Osteocyte (in vitro differentiated cells): ENCODE measurements at places on chromosomes 1 and 21. TPM values are rescaled to one million over a fixed set of nuclear protein-coding genes. Genes with fewer than 3 reads are reported as not detected.

GRCh38 chr1:115453666-115454065 is 115.6 kb upstream of the NGF start:
- no peak overlapping the region for H3K27ac ChIP-seq
- no peak overlapping the region for H3K4me3 ChIP-seq
- no peaks in the 10 kb centered on the region for H3K36me3 ChIP-seq
- no peak for DNase-seq

Gene SPRR2F
- total RNA-seq = not detected in 2 replicates

Gene CTSE
- total RNA-seq = not detected in 2 replicates

GRCh38 chr21:40271164-40271563 is 403.9 kb downstream of the PCP4 start:
- H3K27me3 ChIP-seq = no peaks in the 10 kb centered on the region
- no peaks in the 10 kb centered on the region for H3K4me1 ChIP-seq
- no peak overlapping the region for H3K27ac ChIP-seq
- H3K36me3 ChIP-seq = peaks cover 2% of the 10 kb centered on the region
- no peak overlapping the region for H3K4me3 ChIP-seq

DNA sequence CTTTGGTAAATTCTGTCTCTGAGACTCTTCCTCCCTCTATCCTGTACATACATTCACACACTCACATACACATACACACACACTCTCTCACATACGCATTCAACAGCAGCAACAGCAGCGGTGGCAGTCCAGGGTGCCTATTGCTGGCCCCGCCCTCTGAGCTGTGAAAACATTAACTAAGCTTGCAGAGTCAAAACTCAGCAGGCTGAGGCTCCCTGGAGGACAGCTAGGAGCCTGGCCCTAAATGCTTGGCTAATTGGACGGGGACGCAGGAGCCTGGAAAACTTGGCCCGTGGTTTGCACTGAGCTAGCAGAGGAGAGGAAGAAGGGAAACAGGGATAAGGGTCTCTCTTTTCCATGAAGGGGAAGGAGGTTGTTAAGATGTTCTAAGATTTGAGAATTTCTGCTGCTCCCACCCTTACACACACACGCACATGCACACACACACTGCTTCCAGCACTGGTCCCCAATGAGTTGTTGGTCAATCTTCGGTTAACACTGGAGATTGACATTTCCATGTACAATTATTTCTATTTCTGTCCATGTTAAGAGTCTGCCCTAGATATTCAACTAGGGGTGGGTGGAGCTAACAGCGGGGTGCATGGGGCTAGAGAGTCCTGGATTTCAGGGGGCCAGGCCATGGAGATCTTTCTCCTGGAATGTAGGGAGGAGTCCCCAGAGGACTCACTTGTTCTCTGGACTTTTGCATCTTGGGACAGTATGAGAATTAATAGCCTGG is 94.2 kb downstream of the PLXNA2 start:
- no peak overlapping the region for H3K27ac ChIP-seq
- H3K27me3 ChIP-seq = no peaks in the 10 kb centered on the region
- no peak overlapping the region for H3K4me3 ChIP-seq
- peaks cover 10% of the 10 kb centered on the region for H3K4me1 ChIP-seq

Gene WLS
- 334 and 341 TPM in 2 replicates for total RNA-seq

- H3K4me3 ChIP-seq = no peak overlapping the region
- H3K27me3 ChIP-seq = no peaks in the 10 kb centered on the region
- H3K27ac ChIP-seq = no peak overlapping the region
- H3K4me1 ChIP-seq = peaks cover 9% of the 10 kb centered on the region
These were observed 13.2 kb downstream of the IGSF3 start for GRCh38 chr1:116654351-116654750.

- H3K27me3 ChIP-seq = no peaks in the 10 kb centered on the region
- H3K27ac ChIP-seq = peak within 1 kb of the TSS; percentile 97
- peak; percentile 92 for DNase-seq
These were observed at the start of gene MAP3K6 for GRCh38 chr1:27366411-27367159. MAP3K6 (minus strand) TSS chr1:27366961; CDS start chr1:27366597, 364 bp downstream.

DNA sequence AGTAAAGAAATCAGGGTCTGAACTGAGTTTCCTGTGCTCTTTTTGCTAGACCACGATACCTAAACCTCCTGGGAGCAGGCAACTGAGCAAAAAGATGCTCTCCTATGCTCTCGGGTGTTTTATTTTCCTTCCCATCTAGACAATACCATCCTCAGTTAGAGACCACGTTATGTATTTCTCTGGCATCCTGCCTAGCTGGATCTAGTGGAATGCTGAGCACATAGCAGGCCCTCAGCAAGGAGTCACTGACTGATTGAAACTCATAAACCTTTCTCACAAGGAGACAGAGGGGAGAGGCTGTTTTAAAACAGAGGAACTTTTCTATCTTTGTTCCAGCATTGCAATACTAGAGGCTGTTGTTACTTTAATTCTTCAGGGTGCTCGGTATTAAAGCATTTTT is 168.0 kb downstream of the CYYR1 start:
- peak overlapping the region; percentile 95 for H3K27ac ChIP-seq
- H3K4me3 ChIP-seq = no peak overlapping the region
- DNase-seq = no peak
- no peaks in the 10 kb centered on the region for H3K36me3 ChIP-seq
- H3K4me1 ChIP-seq = peaks cover 39% of the 10 kb centered on the region
- H3K27me3 ChIP-seq = no peaks in the 10 kb centered on the region

DNA sequence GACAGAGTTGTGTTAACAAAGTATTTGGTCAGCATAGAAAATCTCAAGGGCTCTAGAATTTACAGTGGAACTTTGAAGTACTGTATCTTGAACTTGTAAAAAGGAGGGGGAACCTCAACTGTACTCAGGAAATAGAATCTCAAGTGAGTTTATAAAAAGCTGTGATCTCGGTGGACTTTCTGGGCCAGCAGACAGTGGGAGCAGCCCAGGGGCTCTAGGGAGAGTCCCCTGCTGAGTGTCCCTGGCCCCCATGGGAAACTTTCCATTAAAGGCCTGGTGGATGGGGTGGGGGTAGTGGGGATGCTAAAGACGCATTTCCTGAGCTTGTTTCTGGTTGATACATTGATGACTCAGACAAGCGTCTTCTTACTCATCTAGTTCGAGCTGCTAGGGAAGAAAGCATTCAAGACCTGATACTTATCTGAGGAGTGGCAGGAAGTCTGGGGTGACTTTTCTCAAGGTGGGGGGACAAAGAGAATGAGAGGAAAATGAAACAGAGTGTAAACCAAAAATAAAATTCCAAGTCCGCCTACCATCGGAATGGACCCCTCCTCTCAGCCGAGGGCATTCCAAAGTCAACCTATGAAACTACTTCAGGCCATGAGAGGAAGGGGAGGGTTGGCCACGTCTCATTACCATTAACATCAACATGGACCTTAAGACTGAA is 65.5 kb downstream of the NID1 start:
- H3K27me3 ChIP-seq = no peaks in the 10 kb centered on the region
- H3K27ac ChIP-seq = peak overlapping the region; percentile 85

GRCh38 chr1:244665771-244666217 is 12.9 kb downstream of the DESI2 start:
- DNase-seq = no peak
- H3K27ac ChIP-seq = no peak overlapping the region
- H3K4me3 ChIP-seq = no peak overlapping the region
- no peaks in the 10 kb centered on the region for H3K27me3 ChIP-seq
- H3K36me3 ChIP-seq = peaks cover 4% of the 10 kb centered on the region
- peaks cover 3% of the 10 kb centered on the region for H3K4me1 ChIP-seq

DNA sequence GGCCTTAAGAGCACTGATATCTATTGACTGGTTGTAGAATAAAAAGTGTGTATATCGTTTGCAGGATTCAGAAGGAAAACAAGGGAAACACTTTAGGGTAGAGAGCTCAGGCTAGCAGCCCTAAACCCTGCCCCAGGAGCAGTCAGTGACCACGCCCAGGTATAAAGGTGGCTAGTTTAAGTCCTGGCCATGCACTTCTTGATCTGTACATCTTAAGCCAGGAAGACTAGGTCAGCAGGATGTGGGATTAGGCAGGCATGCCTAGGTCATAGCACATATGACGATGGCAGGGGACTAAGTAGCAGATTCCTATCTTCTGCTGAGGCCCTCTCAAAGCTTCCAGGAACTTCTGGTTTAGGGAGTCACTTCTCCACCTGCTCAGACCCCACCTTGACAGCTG is 158.0 kb upstream of the CD34 start:
- DNase-seq = no peak
- no peaks in the 10 kb centered on the region for H3K27me3 ChIP-seq
- H3K4me1 ChIP-seq = peaks cover 5% of the 10 kb centered on the region
- H3K36me3 ChIP-seq = peaks cover 12% of the 10 kb centered on the region
- H3K27ac ChIP-seq = no peak overlapping the region

GRCh38 chr1:211642870-211643269 is 32.6 kb downstream of the NEK2 start:
- H3K4me1 ChIP-seq = peaks cover 52% of the 10 kb centered on the region
- H3K4me3 ChIP-seq = no peak overlapping the region
- no peaks in the 10 kb centered on the region for H3K36me3 ChIP-seq
- no peak overlapping the region for H3K27ac ChIP-seq
- no peaks in the 10 kb centered on the region for H3K27me3 ChIP-seq
- peak; percentile 62 for DNase-seq

- H3K4me1 ChIP-seq = peaks cover 7% of the 10 kb centered on the region
- H3K27ac ChIP-seq = no peak overlapping the region
- no peaks in the 10 kb centered on the region for H3K36me3 ChIP-seq
- peaks cover 12% of the 10 kb centered on the region for H3K27me3 ChIP-seq
These were observed 4.1 kb downstream of the RBP7 start for GRCh38 chr1:10001016-10001665.

DNA sequence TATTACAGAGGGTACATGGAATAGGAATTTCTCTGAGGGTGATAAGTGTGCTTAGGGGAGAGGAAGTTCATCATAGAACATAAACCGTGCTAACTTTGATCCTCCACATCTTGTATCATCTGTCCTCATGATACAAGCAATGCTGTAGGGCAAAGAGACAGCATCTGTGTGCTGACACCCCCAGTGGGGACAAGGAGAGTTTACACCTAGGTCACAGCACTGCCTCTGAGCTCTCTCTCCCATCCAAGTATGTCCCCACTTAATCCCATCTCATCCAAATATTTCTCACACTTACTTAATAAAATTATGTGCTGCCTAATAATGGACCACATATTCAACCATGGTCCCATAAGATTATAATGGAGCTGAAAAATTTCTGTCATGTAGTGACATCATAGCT is 4.3 kb upstream of the TEDDM1 start:
- H3K4me1 ChIP-seq = no peaks in the 10 kb centered on the region
- H3K4me3 ChIP-seq = no peak overlapping the region
- H3K36me3 ChIP-seq = no peaks in the 10 kb centered on the region
- H3K27me3 ChIP-seq = peaks cover 37% of the 10 kb centered on the region

Gene DBT
- 13.0 and 15.7 TPM in 2 replicates for total RNA-seq

Gene ATAD3C
- total RNA-seq = 0.27 and 0.44 TPM in 2 replicates

- DNase-seq = no peak
- H3K27ac ChIP-seq = peak overlapping the region; percentile 17
- no peak overlapping the region for H3K4me3 ChIP-seq
- H3K27me3 ChIP-seq = no peaks in the 10 kb centered on the region
- H3K4me1 ChIP-seq = peaks cover 19% of the 10 kb centered on the region
These were observed 108.7 kb upstream of the DUSP10 start for GRCh38 chr1:221850470-221851187.

- H3K36me3 ChIP-seq = no peaks in the 10 kb centered on the region
- H3K27ac ChIP-seq = no peak overlapping the region
- H3K4me3 ChIP-seq = no peak overlapping the region
- DNase-seq = no peak
- no peaks in the 10 kb centered on the region for H3K4me1 ChIP-seq
- H3K27me3 ChIP-seq = no peaks in the 10 kb centered on the region
These were observed 344.5 kb downstream of the RWDD3 start for GRCh38 chr1:95578462-95578861.

- peaks cover 42% of the 10 kb centered on the region for H3K4me1 ChIP-seq
- H3K4me3 ChIP-seq = peak overlapping the region; percentile 63
- H3K27me3 ChIP-seq = no peaks in the 10 kb centered on the region
- peak overlapping the region; percentile 83 for H3K27ac ChIP-seq
- no peak for DNase-seq
These were observed 6.0 kb upstream of the SF3A3 start for GRCh38 chr1:37995751-37996345.

DNA sequence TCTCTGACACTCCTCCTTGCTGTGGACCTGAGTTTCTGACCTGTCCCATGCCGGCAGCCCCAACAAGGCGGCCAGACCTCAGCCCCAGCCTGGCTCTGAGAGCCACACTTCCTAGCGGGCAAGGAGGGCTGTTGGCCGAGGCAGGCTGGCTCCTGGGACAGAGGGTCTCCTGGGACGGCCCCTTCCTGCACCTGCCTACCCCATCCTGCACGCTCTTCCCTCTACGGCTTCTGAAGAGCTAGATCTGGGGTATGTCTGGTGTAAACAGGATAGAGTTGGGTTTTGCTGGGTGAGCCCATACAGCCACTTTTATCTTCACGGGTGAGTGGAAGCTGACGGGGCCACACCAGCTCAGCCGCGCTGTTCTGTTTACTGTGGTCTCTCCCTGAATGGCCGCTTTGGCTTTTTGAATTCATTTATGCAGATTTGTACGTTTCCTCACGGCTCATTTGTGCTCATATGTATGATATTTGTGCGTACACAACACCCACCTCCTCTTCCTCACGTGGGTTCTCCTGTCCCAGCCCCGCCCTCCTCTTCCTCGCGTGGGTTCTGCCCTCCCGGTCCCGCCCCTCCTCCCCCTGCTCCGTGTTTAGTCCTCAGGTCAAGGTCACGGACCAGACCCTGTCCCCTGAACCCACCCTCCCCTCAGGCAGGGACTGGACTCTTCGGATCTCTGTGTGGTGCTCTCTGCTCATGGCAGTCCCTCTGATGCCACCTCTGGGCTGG is 34.7 kb upstream of the POFUT2 start:
- no peak for DNase-seq
- H3K4me1 ChIP-seq = peaks cover 72% of the 10 kb centered on the region
- no peak overlapping the region for H3K4me3 ChIP-seq
- H3K27me3 ChIP-seq = no peaks in the 10 kb centered on the region
- no peaks in the 10 kb centered on the region for H3K36me3 ChIP-seq

DNA sequence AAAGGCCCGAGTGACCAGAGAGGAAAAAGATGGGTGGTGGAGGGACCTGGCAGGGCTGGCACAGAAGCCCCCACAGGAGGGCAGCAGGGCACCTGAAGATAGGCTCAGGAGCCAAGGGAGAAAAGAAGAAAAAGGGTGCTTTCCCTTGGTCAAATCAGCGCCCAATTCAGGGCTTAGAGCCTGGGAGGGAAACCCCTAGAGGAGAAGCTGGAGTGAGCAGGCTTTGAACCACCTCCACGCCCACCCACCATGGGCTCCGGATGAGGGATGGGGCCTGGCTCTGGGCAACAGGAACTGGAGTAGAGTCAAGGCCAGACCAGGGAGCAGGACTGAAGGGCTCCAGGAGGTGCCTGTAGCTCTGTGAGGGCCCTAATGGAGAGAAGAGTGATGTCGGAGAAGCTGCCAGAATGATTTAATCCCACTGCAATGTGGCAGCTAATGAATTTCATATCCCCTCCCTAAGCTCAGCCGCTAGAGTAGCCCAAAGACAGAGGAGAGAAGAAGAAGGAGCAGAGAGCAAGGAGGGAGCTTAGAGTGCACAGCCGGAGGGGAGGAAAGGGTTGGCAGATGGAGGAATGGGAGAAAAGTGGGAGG is 12.0 kb upstream of the PRELP start:
- H3K4me1 ChIP-seq = peaks cover 46% of the 10 kb centered on the region
- H3K27ac ChIP-seq = peak overlapping the region; percentile 76
- H3K36me3 ChIP-seq = no peaks in the 10 kb centered on the region
- no peaks in the 10 kb centered on the region for H3K27me3 ChIP-seq

GRCh38 chr1:36988741-36989193 is 45.5 kb downstream of the GRIK3 start:
- no peak overlapping the region for H3K4me3 ChIP-seq
- H3K4me1 ChIP-seq = no peaks in the 10 kb centered on the region
- H3K36me3 ChIP-seq = no peaks in the 10 kb centered on the region
- no peaks in the 10 kb centered on the region for H3K27me3 ChIP-seq
- no peak for DNase-seq
- no peak overlapping the region for H3K27ac ChIP-seq

- no peak overlapping the region for H3K27ac ChIP-seq
- DNase-seq = peak; percentile 54
- H3K4me1 ChIP-seq = no peaks in the 10 kb centered on the region
- H3K4me3 ChIP-seq = no peak overlapping the region
- H3K27me3 ChIP-seq = no peaks in the 10 kb centered on the region
These were observed 90.5 kb upstream of the TLR5 start for GRCh38 chr1:223233410-223234169.
